ENCODE measurements at places on chromosomes 7 and 10.

DNA sequence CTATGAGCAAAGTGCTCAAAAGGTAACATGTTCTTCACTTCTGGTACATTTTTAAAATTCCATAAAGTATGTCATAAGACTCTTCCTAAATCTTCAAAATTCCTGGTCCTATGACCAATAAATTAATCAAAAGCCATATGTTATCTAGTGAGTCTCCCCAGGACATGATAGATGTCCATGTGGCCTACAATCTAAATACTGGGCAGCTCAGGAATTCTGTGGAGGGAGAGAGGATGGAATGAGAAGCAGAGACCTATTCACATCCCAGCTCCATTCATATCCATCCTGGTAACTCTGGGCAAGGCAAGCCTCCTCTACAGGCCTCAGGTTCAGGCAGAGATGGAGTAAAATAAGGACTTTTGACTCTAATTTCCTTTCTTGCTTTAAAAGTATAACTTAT, 224.8 kb downstream of the MTERF1 start:
- no peak for DNase-seq

GRCh38 chr10:49175587-49176309, 12.4 kb downstream of the TMEM273 start:
- no peak for DNase-seq

DNA sequence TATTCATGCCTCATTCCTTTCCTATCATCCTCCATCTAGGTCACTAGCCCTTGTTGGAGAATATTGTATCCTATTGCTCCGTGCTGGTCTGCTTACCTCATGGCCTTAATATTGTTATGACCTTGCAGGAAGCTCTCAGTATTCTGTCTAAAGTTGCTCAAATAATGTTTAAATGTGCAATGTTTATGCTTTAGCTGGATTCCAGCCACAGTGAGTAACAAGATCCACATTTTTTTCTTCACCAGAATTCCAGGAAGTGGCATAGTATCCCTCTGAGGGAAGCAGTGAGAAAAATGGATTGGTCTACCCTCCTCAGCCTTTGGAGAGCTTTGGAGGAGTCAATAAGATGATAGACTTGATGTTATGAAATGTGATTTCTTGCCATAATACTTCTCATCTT, 402.6 kb downstream of the NRG3 start:
- no peak for DNase-seq

GRCh38 chr7:18163091-18163490, 135.4 kb upstream of the PRPS1L1 start:
- no peak for DNase-seq

DNA sequence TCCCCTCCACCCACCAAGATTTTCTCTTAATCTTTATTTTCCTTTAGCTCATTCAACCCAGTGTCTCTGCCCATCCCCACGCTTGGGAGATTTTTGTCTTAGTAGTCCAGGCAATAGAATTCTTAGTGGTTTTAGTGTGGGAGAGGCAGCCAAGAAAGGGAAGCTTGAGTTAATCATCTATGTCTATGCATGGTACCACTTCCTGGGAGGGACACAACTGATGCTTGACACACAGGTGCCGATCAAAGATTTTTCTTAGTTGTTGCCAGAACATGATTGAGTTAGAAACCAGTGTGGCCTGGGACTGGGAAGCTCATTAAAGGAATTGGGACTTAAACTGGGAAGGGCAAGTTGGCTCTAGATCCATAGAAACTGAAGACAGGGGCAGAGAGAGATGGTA, 3.1 kb downstream of the STRA8 start:
- DNase-seq, result no peak

DNA sequence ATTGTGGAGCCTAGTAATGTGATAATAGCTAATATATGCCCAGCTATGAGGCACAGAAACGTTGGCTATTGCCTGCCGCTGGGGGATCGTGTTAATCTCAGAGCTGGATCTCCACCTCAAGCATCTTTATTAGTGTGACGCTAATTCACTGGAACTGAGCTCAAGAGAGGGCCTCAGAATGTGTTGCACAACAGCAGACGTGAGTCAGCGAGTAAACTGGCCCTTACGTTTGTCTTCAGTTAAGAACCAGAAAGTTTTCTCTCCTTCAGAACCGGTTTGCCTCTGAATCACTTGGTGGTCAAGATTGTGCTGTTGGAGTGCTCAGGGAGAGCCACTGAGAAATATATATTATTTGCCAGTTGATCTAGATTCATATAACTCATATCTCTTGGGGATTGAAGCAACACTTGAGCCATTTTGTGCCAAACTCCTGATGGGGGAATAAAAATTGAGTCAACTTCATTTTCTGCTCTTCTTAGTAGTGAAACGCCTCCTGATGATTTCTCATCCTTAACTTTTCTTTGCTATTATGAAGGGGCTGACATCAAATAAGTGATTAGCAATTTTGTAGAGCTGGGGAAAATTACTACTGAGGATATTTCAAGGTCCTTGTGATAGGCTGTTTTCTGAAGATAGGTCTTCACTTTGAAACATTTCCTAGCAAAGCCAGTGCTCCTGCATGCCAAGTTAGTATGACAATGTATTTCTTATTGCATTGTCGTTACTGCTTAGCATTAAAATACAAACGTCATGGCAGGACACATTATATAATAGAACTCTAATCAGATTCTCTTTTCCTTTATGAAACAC, 22.3 kb downstream of the BZW2 start:
- no peak for DNase-seq

DNA sequence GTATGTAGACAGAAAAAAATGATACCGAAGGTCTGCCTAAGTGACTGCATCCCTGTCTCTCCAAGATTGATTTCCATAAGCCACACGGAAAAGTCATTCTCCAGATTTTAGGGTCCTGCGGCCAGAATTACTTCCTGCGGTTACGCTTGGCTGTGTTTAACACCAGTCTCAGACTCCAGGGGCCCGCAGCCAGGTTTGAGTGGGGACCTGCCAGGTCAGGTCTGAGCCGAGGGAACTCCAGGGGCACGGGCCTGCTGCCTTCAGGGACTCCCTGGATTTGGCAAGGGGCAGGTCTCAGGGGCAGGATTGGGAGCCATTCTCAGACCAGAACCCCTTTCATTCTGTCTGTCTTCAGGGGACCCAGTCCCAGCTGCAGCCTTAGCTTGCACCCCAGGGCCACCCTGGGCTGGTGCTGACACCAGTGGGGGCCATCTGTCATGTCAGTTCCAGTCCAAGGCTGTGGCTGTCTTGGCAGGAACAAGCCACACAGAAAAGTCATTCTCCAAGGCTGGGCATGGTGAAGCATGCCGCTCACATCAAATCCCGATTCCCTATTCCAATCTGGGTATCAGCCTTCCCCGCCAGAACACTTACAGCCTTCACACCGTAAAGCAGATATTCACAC, 39.0 kb downstream of the TMEM120A start:
- DNase-seq, result no peak

DNA sequence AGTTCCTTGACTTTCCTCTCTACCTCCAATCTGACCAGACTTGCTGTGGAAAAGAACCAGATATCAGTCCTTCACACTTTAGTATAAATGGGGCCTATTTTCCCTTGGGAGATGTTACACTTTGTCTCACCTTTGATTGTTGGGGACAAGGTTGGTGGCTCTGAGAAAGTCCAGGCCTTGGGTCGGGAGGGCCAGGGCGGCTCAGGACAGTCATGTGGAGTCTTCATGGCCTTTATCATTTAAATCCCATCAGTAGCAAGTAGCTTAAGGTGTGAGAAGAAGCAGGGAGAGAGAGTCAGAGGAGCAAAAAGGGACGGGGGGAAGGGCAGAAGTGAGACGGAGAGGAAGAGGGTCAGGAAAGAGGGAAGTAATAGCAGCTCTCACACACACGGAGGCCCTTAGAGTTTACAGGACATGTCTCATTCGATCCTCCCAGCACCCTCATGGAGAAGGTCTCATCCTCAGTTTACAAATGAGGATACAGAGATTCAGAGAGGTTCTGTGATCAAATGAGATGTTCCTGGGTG, 40.5 kb downstream of the TBATA start:
- DNase-seq, result no peak

GRCh38 chr10:76416642-76417041, 985.2 kb downstream of the LRMDA start:
- DNase-seq, result no peak

DNA sequence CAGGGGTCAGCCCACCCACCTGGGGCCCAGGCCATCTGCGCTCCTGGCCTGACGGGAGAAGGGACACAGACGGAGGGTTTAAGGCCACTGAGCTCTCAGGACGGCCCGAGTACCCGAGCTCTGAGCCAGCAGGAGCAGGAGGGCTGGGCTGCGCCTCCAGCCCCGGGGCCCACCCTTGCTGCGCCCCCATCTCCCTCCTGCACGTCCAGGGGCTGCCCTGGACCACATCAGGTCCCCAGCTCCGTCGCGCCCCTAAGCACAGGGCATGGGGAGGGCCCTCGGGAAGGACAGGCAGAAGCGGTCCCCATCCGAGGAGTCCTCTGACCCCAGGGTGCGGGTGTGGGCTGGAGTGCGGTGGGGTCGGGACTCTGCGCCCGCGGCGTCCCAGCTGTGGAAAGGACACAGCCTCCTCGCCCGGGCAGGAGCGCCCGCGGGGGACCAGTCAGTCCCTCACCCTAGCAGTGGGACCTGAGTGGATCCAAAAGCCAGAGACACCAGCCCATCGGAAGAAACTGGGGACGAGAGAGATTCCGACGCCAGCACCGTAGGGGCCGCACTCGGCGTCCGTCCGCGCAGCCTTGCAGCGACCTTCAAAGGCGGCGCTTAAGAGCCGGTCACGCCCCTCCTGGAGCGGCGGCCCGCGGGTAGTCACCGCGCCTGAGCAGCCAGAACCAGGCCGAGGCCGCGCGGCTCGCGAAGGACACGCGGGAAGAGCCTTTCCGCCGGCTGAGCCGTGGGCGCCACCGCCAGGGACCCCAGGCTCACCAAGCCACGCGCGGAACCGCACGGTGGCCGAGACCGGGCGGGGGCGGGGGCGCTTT, 15.9 kb downstream of the CAMK2B start:
- no peak for DNase-seq

GRCh38 chr7:139043823-139044812, 8.3 kb upstream of the ZC3HAV1L start:
- DNase-seq, result peak; percentile 43

DNA sequence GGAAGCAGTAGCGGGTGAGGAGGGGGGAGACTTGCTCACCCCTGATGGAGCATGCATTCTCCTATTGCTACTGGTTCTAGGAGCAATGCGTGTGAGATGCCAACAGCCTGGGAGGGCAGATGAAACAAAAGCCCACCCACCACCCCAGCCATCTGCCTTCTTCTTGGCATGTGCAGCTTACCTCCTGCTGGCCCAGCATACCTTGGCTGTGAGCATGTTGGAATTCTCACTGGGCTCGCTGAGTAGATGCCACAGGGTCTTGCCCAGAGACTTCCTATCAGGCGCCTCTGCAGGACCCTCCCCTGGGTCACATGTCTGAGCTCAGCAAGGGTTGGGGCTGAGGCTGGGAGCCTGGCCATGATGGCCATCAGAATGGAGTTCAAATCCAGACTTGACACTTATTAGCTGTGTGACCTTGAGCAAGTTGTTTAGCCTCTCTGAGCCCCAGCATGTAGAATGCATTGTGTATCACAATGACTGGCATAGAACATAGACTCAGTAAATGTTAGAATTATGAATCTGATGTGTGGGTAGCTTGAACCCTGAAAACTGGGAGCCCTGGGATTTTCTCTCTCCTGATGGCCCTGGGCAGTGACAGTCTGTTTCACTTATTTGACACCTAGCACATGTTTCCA, 38.2 kb downstream of the CDH23 start:
- no peak for DNase-seq

DNA sequence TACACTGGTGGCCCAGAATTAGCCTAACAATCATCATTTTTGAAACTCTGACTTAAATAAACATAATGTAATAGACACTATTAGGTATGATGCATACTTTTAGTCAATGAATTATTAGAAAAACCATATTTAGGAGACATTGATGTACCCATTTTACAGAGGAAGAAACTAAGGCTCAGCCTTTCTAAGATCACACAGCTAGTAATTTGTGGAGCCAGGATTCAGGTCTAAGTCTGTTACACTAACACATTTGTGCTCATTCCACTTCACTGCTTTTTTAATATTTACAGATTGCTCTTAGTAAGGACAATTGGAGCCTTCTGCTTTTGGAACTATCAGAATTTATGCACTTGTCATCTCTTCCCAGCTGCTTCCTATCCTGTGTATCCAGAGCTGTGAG, 8.9 kb downstream of the CFAP43 start:
- DNase-seq, result no peak

DNA sequence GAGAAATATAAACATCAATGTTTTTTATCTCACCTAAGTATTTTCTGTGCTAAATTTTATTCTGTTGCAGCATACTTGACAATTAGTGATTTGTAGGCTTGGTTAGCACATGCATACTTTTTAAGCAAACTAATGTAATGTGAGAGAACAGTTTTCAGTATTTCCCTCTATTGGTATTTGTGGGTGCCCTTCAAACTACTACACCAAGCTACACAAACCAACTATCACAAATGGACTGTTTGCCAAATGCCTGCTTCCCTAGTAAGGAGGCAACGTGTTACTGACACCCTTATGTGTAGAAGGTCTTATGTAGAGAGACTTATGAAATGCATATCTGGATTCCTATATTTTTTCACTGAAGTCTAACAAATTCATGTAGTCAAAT, 98.4 kb upstream of the FZD1 start:
- no peak for DNase-seq

- DNase-seq, result no peak
Measured at GRCh38 chr10:117476281-117476680, 66.3 kb upstream of the EMX2 start.

DNA sequence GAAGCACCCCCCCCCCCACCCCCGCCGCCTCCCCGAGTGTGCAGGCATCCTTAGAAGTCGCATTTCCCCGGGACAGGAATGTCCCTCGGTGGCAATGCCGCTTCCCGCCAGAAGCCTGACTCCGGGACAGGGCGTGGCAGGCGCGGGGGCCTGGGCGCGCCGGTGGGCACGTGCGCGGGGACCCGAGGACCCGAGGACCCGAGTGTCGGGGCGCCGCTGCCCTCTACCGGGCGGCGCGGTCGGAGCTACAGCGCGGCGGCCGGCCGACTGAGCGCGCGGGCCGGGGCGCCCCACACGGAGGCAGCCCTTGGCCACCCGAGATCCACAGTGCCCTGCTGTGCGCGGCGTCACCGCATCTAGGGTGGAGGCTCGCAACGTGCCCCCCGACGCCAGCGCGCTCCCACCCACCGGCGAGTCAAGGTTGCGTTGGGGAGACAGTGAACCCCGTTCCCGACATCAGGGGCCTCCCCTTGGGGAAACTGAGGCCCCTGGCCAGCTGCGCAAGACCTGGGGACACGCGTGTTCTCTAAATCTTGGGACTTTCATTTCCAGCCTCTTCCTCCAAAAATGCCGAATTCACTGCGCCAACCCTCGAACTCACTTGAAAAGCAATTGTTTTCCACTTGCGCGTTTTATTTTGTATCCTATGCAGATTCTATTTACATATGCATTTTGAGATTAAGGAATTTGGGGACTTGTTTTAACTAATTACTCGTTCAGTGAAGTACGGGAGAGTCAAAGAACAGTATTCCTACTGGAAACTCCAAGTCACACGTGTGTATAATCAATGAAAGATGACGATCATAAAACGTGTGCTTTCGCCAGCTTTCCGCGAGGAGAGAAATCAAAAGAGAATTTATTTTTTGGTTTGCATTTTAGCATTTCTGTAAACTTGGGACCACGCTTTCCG, 3.1 kb upstream of the CUX1 start:
- peak; percentile 26 for DNase-seq

- no peak for DNase-seq
Measured at GRCh38 chr10:6746782-6747181, 166.7 kb upstream of the PRKCQ start.
